ENCODE measurements at places on chromosomes 1 and 21.

DNA sequence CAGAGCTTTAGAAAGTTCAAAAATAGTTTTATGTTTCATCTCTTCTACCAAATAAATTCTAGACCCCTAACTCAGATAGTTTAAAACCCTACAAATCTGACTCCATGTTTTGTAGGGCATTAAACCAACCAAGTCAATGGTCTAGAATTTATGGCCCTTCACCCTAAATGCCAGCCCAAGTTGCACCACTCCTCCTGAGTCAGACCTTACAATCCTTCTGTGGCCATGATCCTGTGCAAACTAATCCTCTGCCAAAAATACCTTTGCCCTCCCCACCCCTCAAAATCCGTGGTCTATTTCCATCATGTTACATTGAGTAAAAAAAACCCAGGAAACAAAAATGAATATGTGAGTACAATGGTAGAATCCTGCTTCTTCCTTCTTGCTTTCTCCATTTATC is 179.3 kb downstream of the NR5A2 start:
- no peak for DNase-seq

DNA sequence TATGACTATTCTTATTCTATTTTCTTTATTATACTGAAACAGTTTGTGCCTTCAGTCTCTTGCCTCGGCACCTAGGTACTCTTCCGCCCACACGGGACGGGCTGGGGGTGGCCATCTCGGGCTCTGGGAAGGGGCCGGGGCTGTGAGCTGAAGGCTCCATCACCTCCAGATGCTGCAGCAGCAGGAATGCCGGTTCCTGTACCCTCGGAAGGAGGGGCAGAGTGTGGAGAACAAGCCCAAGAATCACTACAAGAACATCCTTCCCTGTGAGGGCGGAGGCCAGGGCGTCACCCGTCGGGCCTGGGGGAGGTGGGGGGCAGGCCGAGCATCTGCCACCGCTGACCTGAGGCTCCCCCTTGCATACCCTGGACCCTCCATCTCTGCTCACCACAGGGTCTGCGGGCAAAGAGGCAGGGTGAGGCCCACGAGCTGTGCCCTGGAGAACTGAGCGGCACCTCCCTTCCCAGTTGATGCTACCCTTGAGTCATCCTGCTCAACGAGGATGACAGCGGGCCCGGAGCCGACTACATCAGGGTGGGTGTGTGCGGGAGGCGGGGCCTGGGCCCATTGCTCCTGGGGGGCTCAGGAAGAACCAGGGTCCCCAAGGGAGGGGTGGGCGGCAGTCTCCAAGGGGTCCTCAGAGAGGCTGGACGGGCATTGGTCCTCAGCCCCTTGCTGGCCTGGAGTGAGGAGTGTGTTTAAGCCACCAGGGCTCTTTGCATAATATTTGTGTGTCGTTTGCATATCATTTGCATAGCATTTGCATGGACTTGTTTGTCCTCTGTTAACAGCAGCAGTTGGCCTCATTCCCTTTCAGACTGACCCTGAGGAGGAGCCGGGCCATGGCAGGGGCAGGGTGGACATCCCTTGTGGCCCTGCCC is 7.5 kb downstream of the RNF223 start:
- no peak for DNase-seq

GRCh38 chr21:42757826-42758655 is 104.6 kb downstream of the PDE9A start:
- DNase-seq, result no peak

- DNase-seq, result no peak
Observed at GRCh38 chr21:14871861-14872260, 192.9 kb downstream of the NRIP1 start.

GRCh38 chr1:211372463-211372862 is 45.8 kb downstream of the TRAF5 start:
- no peak for DNase-seq

- DNase-seq, result no peak
Observed at GRCh38 chr1:81192647-81193642, 607.8 kb upstream of the ADGRL2 start.

DNA sequence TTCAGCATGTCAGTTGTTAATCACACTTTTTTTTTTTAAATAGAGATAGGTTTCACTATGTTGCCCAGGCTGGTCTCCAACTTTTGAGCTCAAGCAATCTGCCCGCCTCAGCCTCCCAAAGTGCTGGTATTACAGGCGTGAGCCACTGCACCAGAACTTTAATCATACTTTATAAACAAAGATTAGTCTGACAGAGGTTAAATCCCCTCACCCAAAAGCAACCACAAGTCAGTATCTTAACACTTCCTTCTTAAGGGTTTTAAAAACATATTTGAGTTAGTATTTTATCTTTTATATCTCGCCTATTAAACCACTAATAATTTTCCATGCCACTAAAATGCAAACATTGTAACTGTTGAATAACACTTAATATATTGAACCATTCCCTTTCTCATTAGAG is 70.2 kb downstream of the COP1 start:
- no peak for DNase-seq

GRCh38 chr1:227032396-227032795 is 92.3 kb downstream of the COQ8A start:
- no peak for DNase-seq

DNA sequence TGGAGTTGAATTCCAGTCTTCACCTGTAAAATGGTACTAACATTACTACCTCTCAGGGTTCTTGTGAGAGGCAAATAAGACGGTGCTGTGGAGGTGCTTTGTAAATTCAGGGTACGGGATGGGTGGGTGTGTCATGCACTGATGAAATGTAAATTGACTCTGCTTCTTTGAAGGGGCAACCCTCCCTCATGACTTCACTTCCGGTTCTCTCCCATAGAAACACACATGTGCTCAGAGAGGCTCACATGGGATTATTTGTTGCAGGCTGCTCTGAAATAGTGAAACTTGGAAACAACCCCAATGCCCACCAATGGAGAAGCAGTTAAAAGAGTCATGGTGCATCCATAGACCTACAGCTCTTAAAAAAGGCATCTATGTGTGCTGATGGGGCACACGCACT is 44.9 kb upstream of the SCMH1 start:
- DNase-seq, result no peak

- DNase-seq, result no peak
Observed at GRCh38 chr1:29240986-29241385, 4.7 kb downstream of the PTPRU start.

GRCh38 chr1:53769780-53770179 is 30.8 kb upstream of the GLIS1 start:
- DNase-seq, result no peak

- DNase-seq, result no peak
Observed at GRCh38 chr1:183424691-183425090, 6.5 kb upstream of the NMNAT2 start.

GRCh38 chr1:101051688-101052638 is 26.4 kb upstream of the DPH5 start:
- no peak for DNase-seq

DNA sequence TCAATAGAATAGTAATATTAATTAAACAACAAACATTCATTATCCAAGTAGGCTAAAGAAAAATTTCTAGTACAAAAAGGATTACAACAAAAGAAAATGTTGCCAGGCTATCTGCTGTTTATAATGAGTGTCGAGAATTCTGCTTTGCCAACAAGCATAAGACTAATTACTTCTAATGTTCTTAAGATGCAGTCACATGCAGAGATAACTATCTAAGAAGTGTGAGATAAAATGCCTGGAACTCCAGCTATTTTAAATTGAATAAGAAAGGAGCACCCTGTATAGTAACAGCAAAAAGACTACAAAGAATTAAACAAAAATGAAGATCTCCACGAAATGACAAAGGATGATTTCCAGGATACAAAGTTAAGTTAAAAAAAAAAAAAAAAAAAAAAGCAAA is 59.9 kb downstream of the APP start:
- no peak for DNase-seq

GRCh38 chr1:157310401-157310800 is 172.2 kb upstream of the ETV3 start:
- DNase-seq, result no peak

DNA sequence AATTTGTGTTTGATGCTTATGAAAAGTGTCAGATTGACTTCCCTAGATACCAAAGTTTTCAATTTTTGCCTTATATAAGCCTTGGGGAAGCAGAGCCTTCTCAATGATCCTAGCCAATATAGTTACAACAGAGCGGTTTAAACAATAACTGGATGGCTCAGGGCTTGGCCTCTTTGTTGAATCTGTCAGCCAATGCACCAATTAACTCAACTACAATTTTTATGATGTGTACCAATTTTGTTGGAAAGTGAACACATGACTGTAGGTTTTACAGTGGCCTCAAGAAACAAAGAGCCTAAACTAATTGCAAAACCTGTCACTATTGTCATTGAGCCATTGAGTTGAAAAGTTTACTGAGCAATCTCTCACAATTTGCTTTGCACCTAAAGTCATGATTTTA is 71.6 kb upstream of the RGS18 start:
- DNase-seq, result no peak

DNA sequence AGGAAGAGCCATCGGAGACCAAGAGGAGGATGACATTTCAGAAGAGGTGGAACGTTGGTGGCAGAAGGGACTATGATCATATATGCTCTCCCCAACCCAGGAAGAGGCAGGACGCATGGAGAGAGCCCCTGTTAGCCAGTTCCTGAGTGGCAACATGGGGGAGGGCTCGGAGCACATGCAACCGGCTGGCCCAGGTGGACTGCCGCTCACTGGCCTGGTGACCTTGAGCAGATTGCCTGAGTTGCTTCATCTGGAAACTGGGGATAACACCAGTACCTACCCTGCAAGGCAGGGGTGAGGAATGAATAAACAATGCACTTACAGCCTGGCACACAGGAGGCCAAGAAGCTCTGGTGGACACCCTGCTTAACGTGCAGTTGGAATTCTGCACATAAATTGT is 29.0 kb downstream of the SYT6 start:
- DNase-seq, result no peak

DNA sequence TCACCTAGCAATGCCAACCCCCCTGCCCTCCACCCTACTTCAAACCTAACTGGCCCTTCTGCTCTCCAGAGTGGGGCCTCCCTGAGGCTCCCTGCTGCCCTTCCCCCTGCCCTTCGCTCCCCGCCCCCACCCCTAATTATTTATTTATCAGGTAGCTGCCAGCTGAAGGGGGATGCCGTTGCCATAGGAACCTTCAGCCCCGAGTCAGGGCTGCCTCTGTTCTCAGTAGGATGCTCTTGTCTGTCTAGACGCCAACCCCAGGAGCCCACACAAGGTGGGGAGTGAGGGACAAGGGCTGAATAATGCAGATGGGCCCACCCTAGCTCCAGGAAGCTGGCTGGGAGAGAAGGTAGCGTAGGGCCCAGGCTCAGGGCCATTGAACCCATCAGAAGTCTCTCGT is 41.1 kb downstream of the NKAIN1 start:
- DNase-seq, result no peak

DNA sequence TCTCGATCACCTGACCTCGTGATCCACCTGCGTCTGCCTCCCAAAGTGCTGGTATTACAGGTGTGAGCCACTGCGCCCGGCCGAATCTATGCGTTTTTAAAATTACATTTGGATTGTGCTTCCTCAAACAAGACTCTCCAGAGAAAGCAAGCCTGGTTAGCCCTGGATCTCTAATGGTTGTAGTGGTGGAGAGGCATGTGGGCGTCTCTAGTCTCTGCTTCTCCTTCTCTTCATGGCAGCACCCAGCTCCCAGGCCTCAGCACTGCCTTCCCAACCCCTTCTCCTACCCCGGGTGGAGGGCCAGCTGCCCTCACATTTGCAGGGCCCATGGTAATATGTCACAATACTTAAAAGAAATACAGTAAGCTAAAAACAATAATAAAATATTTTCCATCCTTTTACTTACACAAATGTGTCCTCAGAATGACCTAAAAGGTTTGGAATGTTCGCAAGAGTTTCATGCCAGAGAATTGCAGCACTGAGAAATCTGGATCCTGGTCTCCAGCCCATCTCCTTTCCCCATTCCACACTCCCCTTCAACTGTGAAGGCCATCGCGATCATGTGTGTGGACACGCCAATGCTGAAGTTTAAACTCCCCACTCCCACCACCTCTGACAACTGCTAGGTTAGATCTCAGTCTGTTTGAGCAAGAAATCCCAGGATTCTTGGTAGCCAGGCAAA is 7.0 kb downstream of the OR14I1 start:
- DNase-seq, result no peak

GRCh38 chr1:31505911-31506497 is 70.3 kb upstream of the TINAGL1 start:
- DNase-seq, result no peak

- no peak for DNase-seq
Observed at GRCh38 chr1:28535180-28535579, 17.7 kb upstream of the TRNAU1AP start.

DNA sequence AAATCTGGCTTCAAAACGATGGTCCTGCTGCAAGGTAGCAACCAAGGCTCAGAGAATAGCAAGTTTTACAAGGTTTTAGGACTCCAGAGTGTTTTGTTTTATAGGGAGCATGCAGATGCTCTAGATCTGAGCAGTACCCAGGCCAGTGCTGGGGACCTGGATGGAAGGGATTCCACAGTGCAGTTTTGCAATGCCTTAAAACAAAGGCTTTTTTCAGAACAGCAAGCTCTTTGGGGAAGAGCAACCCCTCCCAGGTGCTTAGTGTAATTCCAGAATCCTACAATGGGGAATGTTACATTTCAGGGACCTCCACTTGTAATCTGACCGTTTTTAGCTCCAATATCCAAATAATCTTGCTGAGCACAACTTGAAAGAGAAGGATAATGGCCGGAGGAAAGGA is 6.7 kb downstream of the ROR1 start:
- DNase-seq, result no peak
